ENCODE measurements at places on chromosomes 3 and 15.

DNA sequence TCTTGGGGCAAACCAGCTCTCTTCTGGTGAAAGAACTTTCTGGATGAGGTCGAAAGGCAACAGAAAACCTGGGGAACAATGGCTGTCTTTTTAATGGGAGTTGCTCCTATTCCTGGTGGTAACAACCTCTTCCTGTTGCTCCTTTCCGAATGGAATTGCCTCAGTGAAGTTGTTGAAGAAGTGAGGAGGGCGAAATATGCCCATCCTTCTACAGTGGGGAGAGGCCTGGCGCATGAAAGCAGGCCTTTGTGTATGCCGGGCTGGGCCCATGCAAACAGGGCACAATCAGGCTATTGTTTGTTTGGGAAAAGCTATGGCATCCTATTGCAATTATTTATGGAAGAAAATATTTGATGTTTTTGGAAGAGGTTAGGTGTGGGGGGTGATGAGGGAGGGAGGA lies 166.9 kb downstream of the IGF1R start:
- no peak for DNase-seq

DNA sequence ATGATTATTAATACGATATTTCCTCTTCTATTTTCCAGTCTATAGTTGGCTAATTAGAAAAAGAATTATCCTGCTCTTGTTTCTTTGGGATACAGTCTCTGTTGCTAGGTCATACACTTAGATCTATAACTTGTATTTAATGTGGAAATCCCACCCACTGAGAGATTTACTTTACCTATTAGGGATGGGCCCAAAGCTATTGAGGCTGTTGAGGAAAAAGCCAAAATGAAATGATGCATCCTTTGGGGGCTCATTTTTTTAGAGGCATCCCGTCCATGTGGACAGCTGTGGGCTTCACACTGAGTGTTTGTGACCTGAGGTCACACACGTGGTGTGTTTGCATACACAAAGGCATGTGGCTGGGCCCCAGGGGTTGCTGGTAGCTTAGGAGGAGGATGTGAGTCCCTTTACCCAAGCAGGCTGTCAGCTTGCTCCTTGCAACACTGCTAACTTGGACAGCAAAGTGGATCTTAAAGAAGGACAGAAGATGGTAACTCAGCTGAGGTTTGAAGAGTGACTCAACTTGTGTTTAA lies 477.4 kb downstream of the AGBL1 start:
- DNase-seq: no peak

GRCh38 chr15:78672285-78673014 lies 31.4 kb upstream of the CHRNB4 start:
- no peak for DNase-seq

DNA sequence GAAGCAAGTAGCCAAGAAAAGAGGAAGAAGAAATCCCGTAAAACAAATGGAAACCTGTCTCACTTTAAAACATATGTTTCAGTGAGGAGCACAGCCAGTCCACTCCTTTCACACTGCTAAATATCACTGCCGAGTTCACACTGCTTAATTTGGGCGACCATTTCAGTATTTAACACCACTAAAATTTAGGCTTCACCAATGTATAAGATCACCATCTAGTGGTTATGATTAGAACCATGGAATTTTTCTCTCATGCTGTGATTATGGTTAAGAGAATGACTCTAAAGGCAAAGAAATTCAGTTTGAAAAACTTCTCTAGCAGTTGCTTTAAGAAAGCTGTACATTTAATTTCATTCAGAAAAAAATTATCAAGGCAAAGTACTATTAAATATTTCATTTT lies 16.6 kb downstream of the SLC4A7 start:
- DNase-seq: no peak

DNA sequence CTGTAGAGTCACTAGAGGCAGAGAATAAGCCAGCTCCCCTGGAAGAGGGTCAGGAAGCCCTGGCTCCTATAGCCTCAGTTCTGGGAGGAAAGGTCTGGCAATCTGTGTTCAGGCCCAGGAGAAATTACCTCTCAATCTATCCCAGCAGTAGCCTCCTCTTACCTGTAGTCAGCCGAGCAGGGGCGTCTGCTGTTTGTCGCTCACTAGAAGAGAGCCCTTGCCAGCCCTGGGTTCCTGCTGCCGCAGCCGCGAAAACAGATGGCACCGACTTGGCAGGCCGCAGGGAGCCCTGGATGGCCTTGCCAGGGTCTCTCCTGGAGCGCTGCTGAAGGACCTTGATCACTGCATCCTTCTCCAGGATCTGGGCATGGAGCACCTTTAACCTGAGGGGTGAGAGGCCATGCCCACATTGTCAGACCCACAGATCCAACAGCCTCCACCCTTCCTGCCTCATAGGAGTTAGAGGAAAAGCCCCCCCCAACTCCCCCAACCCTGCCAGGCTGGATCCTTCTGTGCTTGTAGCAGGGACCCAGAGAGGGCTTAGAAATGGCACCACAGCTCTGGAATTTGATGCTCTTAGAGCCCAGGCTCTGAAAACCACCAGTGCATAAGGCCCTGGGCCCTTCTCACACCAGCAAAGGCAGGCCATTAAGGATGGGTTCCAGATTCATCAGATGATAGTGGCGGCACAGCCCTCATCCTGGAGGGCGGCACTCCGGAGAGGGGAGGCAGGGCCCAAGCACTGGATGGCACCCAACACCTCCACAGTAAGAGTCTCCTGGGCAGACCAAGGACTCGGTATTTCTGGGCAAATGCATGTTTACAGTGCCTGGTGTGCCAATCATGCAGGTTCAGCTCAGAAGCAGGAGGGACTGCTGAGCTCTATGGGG lies 14.9 kb downstream of the AMOTL2 start:
- peak; percentile 78 for DNase-seq

DNA sequence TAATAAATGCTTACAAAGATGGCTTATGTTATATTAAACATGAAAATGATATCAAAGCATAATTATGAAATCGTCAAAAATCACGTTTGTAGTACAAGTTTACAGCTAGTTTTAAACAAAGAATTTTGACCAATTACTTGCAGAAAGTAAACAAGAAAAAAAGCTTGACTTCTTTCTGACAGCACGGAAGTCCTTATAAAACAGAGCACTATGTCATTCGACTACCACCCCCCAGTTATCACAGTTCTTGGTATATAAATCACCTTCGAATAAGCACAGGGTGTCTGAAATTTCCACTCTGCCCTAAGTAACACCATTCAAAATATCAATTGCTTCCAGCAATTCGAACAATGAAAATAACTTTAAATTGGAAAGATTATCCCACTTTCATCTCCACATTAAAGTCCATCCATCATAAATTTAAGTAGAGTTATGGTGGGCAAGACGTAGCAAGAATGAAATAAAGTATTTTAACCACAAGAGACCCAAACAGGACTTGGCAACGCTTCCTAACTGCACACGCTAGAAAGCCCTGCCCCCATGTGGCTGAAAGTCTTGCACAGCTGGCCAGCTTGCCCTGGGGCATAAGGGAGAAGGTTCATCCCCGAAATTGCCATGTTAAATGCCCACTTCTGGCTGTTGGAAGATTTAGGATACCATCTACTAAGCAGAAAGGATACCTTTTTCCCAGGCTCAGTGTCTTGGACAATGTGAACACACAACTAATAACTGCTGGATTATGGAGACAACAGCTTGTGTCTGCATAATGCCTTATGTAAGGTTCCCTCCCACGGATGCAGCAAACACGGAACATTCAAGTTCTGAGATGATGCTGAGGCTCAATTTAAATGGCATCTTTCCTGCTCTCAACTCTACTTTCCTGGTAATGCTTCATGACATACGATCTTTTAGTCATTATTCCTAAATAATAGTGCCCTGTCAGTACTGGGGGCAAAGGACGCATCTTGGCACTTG lies 116.4 kb upstream of the TJP1 start:
- no peak for DNase-seq

- no peak for DNase-seq
Observed at GRCh38 chr3:48599077-48599501, 4.0 kb upstream of the COL7A1 start.

- DNase-seq: no peak
Observed at GRCh38 chr3:25246913-25247312, 181.2 kb upstream of the RARB start.

- DNase-seq: no peak
Observed at GRCh38 chr3:36804295-36805055, 40.1 kb upstream of the DCLK3 start.

DNA sequence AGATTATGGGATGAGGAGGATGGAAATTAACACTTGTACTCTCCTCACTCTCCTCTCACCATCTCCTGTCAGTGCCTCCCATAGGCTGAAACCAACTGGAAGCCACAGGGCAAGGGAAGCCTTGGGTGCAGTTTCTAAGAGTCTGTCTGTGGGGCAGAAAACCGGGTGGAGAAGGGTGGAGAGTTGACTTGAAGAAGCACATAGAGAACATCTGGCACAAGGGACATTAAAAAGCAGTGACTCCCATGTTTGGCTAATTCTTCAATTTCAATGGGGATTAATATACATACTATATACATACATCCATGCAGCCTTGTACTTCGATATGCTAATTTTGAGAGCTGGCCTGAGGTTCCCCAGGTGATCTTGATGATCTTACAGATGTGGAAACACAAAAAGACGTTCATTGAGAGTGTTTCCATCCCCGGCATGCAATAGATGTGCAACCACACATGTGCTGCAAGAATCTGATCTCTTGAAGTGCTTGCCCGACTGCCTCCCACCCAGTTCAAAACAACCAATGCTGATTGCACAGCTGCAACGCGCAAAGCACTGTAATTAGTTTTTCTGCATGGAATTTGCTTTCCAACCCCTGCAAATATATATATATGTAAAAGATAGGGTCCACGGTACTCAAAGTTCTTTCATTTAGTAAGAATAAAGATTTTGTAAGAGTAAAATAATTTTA lies 121.9 kb upstream of the TMC3 start:
- DNase-seq: no peak

GRCh38 chr3:15345608-15346137 lies 13.3 kb upstream of the SH3BP5 start:
- no peak for DNase-seq

Measured in mesenteric fat pad (tissue), 1 donor.